ENCODE measurements at places on chromosomes 16 and 17. TPM values are rescaled to one million over a fixed set of nuclear protein-coding genes. Genes with fewer than 3 reads are reported as not detected.

DNA sequence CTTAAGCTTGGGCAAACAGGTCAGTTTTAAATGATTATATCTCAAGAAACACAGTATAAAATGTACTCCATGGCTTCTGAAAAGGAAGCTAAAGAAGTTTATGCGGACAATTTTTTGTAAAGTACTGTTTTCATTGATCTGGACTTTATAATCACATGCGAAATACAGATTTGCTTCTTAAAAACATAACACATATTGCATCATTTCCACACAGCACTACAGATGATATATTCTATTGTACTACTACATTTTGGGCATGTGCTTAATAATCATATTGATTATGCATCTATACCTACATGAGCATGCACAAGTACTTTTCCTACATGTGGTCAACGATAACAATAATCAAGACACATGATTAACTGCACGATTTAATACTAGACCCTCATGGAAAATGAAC lies 22.5 kb downstream of the TRIM37 start:
- no peak for DNase-seq

- DNase-seq, result no peak
Observed at GRCh38 chr17:71791311-71791710, 329.5 kb upstream of the SOX9 start.

DNA sequence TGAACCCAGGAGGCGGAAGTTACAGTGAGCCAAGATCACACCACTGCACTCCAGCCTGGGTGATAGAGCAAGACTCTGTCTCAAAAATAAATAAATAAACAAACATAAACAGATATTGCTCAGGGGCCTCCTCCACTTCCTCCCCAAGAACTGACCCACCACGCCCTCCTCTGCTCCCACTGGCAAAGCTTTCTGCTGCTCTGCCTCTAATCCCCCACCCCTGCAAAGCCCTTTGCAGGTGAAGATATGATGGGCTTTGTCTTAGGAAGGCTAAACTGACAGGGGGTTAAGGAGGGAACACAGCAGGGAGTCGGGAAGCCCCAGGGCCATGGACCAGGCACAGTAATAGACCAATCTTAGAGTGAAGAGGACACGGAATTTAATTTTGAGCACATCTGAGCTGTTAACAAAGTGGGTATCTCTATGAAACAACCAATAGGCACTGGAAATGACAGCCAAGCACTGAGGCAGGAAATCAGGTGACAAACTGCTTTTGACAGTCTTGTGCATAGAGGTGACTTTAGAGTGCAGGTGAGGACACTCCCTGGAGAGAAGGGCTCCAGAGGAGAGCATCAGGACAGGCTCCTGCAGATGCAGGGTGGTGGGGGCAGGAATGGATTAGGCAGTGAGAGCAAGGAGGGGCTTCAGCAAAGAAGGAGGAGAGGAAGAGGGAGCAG lies 6.4 kb upstream of the CD300LD start:
- DNase-seq, result no peak

GRCh38 chr16:77117707-77118106 lies 73.3 kb upstream of the MON1B start:
- no peak for DNase-seq

The GRAP gene
- 2.5 TPM for total RNA-seq

The MYO1C gene
- total RNA-seq, result 276 TPM
